ENCODE measurements at places on chromosomes 16 and 17. TPM values are rescaled to one million over a fixed set of nuclear protein-coding genes. Genes with fewer than 3 reads are reported as not detected.

DNA sequence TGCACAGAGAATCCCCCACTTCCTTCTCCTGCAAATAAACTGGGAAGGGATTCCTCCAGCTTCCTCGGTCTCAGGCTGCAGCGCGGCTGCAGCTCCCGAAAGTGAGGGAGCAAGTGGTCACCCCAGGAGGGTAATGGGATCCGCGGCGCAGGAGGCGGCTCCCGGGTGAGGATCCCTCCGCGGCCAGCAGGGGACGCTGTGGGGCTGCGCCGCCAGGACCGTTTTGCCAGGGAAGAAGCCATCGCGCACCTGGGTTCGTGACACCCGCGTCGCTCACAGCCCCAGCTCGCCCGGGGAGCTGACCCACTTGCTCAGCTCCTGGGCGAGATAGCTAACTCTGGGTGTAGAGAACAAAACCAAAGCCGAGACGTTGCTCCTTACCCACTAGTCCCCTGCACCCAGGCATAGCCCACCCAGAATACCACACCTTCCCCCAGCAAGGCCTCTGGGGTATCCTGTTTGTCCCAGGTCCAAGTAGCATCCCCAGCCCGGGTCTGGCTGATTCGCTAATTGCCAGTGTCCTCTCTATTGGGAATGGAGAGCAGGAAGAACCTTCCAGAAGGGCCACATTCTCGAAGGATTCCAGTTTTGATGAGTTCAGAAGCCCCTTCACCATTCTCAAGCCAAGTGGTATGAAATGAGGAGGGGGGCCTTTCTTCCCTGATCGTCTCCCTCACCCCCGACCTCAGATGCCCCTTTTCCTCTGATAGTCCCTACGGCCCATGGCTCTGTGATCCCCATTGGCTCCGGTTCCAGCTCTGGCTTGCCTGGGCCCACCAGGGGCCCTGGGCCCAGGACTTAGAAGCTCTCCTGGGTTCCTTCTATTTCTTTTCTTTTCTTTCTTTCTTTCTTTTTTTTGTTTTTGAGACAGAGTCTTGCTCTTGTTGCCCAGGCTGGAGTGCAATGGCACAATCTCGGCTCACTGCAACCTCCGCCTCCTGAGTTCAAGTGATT lies 14.1 kb downstream of the CYGB start:
- peak; percentile 82 for DNase-seq

DNA sequence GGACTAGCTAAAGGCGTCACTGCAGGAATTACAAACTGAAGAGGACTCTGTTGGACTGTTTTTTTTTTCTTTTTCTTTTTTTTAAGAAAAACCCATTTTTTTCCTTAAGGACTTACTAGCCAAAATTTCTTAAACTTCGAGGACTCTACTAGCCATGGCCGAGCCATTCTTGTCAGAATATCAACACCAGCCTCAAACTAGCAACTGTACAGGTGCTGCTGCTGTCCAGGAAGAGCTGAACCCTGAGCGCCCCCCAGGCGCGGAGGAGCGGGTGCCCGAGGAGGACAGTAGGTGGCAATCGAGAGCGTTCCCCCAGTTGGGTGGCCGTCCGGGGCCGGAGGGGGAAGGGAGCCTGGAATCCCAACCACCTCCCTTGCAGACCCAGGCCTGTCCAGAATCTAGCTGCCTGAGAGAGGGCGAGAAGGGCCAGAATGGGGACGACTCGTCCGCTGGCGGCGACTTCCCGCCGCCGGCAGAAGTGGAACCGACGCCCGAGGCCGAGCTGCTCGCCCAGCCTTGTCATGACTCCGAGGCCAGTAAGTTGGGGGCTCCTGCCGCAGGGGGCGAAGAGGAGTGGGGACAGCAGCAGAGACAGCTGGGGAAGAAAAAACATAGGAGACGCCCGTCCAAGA lies 878 bp downstream of the HEXIM1 start:
- peak; percentile 59 for DNase-seq

DNA sequence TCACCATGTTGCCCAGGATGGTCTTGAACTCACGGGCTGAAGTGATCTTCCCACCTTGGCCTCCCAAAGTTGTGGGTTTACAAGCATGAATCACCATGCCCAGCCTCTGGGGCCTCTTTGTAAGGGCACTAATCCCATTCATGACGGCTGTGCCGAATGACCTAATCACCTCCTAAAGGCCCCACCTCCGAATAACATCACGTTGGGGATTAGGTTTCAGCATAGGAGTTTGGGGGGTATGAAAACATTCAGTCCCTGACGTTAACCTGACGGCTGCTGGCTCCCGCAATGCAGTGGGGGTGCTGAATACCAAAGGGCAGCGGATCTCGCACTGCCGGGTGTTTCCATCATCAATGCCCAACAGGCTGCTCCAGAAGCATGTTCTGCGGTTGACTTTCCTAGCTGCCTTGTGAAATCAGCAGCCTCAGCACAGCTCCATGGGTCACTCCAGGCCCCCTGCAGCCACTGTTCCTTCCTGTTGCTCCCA lies 120.8 kb upstream of the SEC14L1 start:
- DNase-seq, result no peak

- DNase-seq, result no peak
Measured at GRCh38 chr16:80663078-80663477, 122.3 kb downstream of the DYNLRB2 start.

DNA sequence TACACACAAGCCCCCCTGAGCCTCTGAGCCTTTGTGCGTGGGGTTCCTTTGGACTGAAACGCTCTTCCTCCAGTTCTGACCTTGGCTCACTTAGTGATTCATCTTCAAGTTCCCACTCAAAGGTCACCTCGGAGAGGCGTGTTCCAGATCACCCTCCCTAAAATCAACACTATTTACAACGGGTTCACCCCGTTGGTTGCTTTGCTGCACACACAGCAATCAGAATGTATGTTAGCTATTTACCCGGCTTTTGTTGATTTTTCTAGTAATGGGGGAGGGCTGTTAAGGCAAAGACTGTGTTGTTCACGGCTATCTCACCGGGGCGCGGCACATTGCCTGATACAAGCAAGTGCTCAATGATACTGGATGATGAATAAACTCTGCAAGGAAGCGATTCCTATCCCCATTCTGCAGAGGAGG lies 977 bp downstream of the NAGPA start:
- no peak for DNase-seq

- no peak for DNase-seq
Measured at GRCh38 chr16:1202274-1202673, 22.8 kb downstream of the TPSG1 start.

GRCh38 chr16:11743308-11744074 lies 834 bp upstream of the TXNDC11 start:
- no peak for DNase-seq

GRCh38 chr17:49898366-49899190 lies 50.7 kb upstream of the TAC4 start:
- no peak for DNase-seq

DNA sequence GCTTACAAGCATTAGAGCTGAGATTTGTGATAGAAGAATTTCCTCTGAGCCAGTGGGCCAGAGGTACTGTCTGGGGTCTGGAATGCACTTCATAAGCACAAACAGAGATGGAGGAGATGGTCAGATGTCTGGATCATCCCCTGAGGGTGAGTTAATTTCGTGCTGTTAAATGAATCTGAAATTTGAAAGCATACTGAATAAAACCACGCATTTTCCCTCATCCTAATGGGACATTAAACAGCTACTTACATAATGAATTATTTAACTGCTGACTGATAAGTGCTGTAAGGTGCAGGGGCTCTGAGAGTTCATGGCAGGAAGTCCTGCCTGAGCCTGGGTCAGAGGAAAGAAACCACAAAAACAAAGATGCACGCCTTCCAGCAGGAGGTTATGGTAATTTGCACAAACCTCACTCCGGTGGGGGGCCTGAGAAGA lies 136.3 kb upstream of the XYLT1 start:
- DNase-seq, result no peak

GRCh38 chr17:80615376-80615775 lies 70.7 kb downstream of the RPTOR start:
- DNase-seq, result no peak

GRCh38 chr16:1215574-1216295 lies 9.3 kb downstream of the TPSG1 start:
- no peak for DNase-seq

DNA sequence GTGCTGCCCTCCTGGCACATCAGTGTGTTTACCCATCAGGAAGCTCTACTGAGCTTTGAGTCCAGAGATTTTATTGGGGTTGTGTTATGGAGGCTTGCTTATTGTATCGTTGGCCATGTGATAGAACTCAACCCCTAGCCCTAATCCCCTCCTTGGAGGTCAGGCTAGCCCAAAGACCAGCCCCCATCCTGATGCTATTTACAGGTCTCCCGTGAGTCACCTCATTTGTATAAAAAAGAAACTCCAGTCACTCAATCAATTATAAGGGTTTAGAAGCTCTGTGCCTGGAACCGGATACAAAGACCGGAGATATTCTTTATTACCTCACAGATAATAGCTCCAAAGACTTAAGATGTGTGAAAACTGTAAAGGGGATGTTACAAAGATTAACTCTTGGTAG lies 405.9 kb downstream of the CNTNAP4 start:
- DNase-seq, result no peak

GRCh38 chr17:50816271-50816670 lies 19.1 kb upstream of the WFIKKN2 start:
- DNase-seq, result no peak

DNA sequence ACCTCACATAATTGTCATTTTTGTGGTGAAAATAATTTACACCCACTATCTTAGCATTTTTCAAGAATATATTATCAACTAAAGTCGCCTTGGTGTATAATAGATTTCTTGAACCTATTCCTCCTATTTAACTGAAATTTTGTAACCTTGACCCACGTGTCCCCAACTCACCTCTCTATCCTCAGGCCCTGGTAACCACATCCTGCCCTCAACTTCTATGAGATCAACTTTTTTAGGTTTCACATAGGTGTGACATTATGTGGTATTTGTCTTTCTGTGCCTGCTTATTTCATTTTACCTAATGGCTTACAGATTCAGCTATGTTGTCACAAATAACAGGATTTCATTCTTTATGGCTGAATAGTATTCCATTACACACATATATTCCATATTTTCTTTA lies 73.0 kb upstream of the CNTNAP4 start:
- no peak for DNase-seq

- no peak for DNase-seq
Measured at GRCh38 chr17:55710410-55710809, 12.3 kb downstream of the TMEM100 start.

DNA sequence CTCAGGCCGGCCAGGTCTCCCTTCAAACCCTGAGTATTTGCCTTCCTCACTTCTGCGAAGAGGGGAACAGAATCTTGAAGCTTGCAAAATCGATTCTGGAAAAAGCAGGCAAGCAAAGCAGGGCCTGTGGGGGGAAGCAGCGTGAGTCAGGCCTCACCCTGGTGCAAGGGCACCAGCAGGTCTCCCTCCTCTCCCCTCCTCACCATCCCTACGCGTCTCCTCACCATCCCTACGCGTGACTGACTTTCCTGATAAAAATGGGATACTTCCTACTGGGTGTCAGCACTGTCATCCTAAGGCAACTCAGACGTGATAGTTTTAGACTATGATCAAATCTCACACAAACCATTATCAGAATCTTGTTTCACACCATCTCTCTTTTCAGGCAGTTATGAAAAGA lies 12.1 kb downstream of the CMTM3 start:
- DNase-seq, result no peak

DNA sequence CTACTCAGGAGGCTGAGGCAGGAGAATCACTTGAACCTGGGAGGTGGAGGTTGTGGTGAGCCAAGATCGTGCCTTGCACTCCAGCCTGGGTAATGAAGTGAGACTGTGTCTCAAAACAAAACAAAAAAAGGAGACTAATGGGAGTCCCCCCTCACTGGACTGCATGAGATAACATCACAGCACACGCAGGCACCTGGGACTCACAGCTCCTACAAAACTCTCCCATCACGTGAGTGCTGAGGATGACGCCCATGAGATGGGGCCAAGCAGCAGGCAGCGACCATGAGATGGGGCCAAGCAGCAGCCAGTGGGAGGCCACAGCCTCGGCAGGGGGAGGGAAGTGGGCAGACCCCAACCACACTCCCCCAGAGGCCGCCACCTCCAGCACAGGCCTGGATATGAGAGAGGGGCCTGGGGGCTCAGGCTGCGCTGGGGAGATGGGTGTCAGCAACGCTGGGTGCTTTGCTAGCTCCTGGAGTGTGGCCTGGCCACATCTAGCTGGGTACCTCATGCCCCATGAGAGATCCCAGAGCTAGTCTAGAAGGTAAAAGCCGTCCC lies 15.4 kb downstream of the DNAAF8 start:
- DNase-seq, result no peak

DNA sequence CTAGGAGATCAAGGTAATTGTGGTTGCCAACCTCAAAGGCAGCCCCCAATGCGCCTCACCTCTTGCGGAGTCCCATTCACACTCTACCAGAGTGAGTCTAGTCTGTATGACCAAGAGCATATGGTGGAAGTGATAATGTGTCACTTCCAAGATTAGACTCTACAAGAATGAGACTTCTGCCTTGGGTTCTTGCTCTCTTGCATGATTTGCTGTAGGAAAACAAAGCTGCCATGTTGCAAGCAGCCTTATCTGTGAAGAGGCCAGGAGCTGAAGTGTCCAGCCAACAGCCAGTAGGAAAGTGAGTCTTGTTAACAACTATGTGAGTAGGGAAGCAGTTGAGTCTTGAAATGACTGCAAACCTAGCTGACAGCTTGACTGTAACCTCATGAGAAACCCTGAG lies 3.4 kb downstream of the TERF2 start:
- no peak for DNase-seq

DNA sequence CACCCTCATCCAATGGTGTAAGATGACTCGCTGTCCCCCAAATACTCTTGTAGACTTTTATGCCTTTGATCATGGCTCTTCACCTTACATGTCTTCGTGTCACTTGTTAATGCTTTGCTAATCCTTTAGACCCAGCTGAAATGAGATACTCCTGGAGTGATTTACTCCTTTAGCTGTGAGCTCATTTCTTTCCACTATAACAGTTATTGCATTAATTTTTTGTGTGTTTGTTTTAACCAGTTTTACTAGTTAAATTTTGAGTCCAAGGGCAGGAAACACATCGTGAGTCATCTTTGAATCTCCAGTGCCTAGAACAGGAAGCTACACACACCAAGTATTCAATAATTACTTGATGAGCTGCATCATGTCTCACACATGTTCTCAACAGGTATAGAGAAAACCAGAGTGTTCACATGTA lies 6.5 kb upstream of the CTCF start:
- DNase-seq, result no peak

DNA sequence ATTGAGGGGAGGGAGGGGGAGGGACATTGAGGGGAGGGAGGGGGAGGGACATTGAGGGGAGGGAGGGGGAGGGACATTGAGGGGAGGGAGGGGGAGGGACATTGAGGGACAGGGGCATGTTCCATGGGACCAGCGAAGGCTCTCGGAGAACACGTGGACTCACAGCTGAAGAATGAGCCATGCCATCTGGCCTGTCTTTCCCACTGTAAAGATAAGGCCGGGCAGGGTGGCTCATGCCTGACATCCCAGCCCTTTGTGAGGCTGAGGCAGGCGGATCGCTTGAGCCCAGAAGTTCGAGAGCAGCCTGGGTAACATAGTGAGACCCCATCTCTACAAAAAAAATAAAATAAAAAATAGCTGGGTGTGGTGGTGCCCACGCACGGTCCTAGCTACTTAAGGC lies 32.5 kb downstream of the RPH3AL start:
- DNase-seq, result no peak

Gene NACA2
- not detected for total RNA-seq

Gene ZP2
- not detected for total RNA-seq

Gene KRTAP2-3
- total RNA-seq, result not detected

Gene PIK3R5
- total RNA-seq, result 164 TPM

Gene CAPNS2
- not detected for total RNA-seq

Gene TPSAB1
- total RNA-seq, result not detected

Gene LRRC36
- total RNA-seq, result not detected

Gene IL17C
- 0.65 TPM for total RNA-seq

All from T-helper 17 cell (primary cell).